Left ventricle myocardium inferior (tissue), 1 donor: ENCODE measurements at places on chromosomes 1 and 21. TPM values are rescaled to one million over a fixed set of nuclear protein-coding genes. Genes with fewer than 3 reads are reported as not detected.

DNA sequence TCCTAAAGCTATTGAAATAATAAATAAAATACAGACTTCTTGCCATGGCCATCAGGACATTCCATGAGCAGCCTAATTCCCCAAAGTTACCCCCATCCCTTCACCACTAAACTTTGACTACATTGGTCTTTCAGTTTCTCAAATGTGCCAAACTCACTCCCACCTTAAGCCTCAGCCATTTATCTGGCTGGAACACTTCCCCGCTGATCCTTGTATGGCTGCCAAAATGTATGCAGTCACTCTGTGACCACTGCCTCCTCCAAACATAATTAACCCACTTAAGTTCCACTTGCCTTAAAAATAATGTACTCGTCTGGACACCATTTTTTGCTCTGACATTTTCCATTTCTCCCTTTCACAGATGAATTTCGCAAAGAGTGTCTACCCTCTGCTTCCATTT is 407.4 kb downstream of the NTNG1 start:
- DNase-seq = no peak

DNA sequence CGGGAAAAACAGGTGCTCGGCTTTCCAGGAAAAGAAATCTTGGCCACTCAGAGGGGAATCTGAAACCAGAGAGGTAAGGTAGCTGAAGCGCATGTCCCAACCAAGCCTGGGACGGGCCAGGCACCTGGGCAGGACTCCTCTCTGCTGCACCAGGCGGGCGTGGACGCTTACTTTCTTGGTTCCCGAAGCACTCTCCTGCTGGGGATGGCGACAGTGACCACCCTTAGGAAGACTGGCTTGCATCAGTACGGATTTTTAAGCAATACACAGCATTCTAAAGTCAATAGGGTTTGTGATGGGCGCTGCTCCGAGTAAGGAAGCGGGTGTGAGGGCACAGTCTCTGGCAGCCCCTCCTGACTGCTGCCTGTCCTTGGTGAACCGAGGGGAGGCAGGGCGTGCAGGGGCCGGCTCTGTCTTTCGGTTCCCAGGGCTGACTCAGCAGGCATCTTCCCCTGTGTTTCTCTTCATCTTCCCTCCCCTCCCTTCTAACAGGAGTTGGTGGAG is 74.9 kb upstream of the ANGPTL1 start:
- DNase-seq = no peak

- DNase-seq = no peak
These were observed 86.9 kb downstream of the SMYD2 start for GRCh38 chr1:214367841-214368240.

GRCh38 chr1:228241259-228241658 is 33.4 kb downstream of the OBSCN start:
- no peak for DNase-seq

DNA sequence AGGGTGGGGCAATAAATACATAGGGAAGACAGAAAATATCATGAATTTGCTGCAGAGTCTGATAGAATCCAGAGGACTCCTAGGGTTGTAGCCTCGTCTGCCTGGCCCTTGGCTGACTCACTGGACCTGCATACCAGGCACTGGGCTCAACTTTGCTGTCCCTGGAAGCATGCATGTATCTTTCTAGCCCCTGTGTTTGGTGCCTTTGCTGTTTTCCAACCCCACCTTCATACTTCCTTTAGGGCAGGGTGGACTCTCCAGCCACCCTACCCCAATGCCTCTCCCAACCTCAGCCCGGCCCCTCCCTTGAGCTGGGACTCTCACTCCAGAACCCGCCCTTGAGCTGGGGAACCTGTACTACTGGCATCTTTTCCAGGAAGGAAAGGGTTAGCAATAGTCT is 1.2 kb downstream of the RAB25 start:
- no peak for DNase-seq

GRCh38 chr1:206480211-206480610 is 9.9 kb downstream of the IKBKE start:
- no peak for DNase-seq

GRCh38 chr1:89311757-89312156 is 39.1 kb upstream of the GBP5 start:
- no peak for DNase-seq

GRCh38 chr1:101918277-101918676 is 78.4 kb downstream of the OLFM3 start:
- DNase-seq = no peak

DNA sequence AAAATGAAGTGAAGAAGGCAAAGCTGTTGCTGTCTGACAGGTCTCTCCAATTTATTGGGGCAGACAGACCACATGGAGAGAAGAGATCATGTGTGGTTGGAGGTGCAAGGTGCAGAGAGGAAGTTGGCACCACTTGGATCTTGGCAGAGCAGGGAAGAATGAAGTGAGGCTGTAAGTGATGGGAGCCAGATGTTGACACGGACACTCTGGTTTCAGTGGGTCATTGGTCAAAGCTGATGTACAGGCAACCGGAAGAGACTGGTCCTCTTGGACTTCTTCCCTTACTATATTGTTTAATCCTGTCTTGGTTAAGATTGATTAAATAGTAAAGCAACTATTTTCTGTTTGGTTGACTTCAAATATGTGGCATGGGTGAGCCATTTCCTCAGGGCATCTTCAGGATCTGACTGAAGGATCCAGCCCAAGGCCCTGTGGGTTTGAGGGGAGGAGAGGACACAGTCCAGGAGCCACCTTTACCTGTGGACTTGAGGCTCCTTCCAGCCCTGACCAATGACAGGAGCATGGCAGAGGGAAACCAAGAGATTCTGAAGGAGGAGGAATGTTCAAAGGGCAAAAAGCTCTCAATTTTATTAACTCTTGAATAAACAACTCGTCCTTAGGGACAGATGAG is 49.4 kb downstream of the NENF start:
- no peak for DNase-seq

GRCh38 chr1:19706136-19706535 is 41.5 kb downstream of the HTR6 start:
- DNase-seq = no peak

GRCh38 chr1:231964241-231964640 is 337.7 kb downstream of the DISC1 start:
- no peak for DNase-seq

- peak; percentile 40 for DNase-seq
These were observed 44.5 kb downstream of the SLC22A15 start for GRCh38 chr1:116020668-116021272.

DNA sequence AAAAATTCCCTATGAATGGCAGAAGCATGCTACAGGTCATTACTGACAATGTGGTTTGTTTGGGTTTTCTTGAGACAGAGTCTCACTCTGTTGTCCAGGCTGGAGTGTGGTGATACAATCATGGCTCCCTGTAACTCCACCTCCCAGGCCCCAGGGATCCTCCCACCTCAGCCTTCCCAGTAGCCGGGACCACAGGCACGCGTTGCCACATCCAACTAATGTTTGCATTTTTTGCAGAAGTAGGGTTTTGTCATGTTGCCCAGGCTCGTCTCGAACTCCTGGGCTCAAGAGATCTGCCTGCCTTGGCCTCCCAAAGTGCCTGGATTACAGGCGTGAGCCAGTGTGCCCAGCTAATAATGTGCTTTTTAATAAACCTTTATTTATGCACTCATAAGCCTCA is 259.1 kb downstream of the NFIA start:
- DNase-seq = no peak

- no peak for DNase-seq
These were observed 229.7 kb upstream of the CACYBP start for GRCh38 chr1:174769961-174770549.

DNA sequence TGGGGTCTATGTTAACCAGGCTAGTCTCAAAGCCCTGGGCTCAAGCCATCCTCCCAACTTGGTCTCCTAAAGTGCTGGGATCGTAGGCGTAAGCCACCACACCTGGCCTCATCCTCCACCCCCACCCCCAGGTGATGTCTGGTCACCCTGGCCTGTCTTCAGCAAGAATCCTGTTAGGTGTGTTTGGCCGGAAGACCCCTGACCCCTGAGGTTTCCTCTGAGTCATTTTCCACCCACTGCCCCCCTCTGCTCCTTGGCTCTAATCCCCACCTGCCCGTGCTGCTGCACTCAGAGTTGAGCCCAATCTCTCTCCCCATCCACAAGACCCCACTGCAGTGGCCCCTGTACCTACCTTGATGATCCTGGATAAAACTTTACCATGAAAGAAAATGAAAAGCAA is 25.2 kb downstream of the SLC66A1 start:
- no peak for DNase-seq

DNA sequence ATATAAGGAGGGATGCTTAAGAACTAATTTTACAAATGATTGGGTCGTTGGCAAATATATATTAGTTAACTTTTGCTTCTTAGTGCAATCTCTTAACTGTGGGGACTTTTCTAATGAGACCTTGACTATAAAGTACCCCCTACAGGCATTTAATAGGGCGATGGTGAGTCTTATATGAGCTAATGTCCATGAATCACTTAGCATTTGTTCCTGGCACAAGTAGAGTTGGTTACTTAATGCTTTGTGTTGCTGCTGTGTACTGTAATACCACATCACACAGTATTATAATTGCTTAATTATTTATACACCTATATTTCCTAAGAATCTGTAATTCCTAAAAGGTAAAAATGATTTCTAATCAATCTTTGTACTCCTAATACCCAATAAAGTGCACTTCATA is 25.3 kb upstream of the TMCO1 start:
- no peak for DNase-seq

GRCh38 chr1:207711285-207711684 is 40.6 kb upstream of the CD46 start:
- DNase-seq = no peak

DNA sequence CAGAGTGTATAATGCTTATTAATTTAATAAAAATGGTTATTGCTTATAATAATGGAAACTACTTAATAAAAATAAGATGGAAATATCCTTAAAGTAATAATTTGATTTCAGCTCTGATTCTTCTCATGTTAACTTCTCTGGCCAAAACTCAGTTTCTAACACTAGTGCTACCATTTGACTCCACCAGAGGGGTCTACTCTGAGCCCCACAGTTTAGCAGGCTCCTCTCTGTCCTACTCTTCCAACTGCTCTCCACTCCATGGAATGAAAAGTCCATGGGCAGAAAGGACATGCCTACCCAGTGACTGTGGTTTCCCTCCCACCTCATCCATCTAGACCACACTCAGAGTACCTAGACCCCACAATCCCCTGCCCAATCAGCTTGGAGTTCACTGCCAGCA is 489.1 kb upstream of the CAMK1G start:
- no peak for DNase-seq

GRCh38 chr1:20936216-20936615 is 149.1 kb upstream of the HP1BP3 start:
- no peak for DNase-seq

GRCh38 chr1:222331765-222332164 is 216.1 kb downstream of the HHIPL2 start:
- DNase-seq = no peak

GRCh38 chr1:74523873-74524480 is 11.6 kb upstream of the LRRC53 start:
- DNase-seq = no peak

DNA sequence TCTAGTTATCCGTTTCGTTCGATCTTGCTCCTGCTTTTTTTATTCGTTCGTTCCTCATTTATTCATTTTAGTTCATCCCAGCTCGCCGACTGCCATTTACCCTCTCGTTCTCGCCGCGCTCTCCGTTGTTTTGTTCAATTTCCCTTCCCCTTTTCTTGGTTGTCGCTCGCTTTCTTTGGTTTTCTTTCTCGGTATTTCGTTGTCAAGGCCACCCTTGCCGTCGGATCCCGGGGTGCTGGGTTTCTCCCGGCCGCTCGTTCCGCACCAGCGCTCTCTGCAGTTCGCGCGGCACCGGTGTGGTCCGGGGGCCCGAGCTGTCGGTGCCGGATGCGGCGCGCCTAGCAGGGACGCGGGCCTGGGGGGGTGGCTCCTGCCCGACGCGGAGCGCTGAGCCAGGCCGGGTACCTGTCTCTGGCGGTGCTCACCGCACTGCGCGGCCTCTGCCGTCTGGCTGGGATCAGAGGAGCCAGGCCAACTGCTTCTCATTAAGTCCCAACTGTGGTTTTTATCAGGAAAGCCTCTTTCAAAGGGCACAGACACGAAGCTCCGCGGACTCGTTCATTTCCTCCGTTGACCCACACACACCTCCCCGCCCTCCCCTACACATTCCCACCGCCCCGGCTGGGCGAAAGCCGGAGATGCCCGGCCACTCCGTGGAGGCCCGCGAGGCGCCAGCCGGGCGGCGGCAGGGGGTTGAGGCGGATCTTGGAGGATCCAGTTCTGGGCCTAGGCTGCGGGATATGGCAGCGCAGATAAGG is 1.6 kb downstream of the ALX3 start:
- no peak for DNase-seq

GRCh38 chr1:208923946-208924720 is 659.4 kb upstream of the CAMK1G start:
- DNase-seq = no peak

CNR2 gene
- total RNA-seq = not detected

SHISAL2A gene
- not detected for total RNA-seq

SZT2 gene
- 24.8 TPM for total RNA-seq

ADAMTS4 gene
- 14.1 TPM for total RNA-seq

WNT3A gene
- not detected for total RNA-seq

HHIPL2 gene
- not detected for total RNA-seq

GBP1 gene
- total RNA-seq = 5.7 TPM

SLAMF8 gene
- total RNA-seq = 1.7 TPM

TBX15 gene
- 0.63 TPM for total RNA-seq

CLCA1 gene
- 0.05 TPM for total RNA-seq

HPCA gene
- not detected for total RNA-seq

ERICH3 gene
- total RNA-seq = not detected

HIVEP3 gene
- total RNA-seq = 5.7 TPM
